ENCODE measurements at places on chromosomes 1 and 21.

GRCh38 chr1:56376188-56376984 is 203.0 kb downstream of the PLPP3 start:
- DNase-seq: no peak

DNA sequence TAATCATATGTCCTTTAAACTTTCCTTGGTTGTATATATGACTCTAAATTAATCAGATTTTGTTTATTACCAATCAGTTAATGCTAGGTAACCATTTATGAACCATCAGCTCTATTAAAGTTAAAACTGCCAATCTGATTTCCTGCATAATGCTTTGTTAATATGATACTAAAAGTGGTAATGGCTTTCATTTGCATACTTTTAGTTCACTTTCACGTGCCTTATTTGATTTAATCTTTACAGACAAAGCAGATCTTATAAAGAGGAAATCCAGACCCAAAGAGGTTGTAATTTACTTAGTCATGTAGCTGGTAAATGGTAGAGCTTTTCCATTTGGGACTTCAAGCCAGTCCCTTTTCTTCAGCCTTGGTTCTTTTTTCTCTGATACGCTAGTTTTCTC is 61.3 kb downstream of the CLIC4 start:
- DNase-seq: no peak

- no peak for DNase-seq
Measured at GRCh38 chr1:99086057-99086456, 81.4 kb upstream of the PLPPR5 start.

GRCh38 chr1:119587341-119587740 is 60.7 kb downstream of the ZNF697 start:
- DNase-seq: no peak

- no peak for DNase-seq
Measured at GRCh38 chr1:85596947-85597346, 16.4 kb downstream of the CCN1 start.

- DNase-seq: no peak
Measured at GRCh38 chr1:19457607-19458006, 27.7 kb downstream of the CAPZB start.

DNA sequence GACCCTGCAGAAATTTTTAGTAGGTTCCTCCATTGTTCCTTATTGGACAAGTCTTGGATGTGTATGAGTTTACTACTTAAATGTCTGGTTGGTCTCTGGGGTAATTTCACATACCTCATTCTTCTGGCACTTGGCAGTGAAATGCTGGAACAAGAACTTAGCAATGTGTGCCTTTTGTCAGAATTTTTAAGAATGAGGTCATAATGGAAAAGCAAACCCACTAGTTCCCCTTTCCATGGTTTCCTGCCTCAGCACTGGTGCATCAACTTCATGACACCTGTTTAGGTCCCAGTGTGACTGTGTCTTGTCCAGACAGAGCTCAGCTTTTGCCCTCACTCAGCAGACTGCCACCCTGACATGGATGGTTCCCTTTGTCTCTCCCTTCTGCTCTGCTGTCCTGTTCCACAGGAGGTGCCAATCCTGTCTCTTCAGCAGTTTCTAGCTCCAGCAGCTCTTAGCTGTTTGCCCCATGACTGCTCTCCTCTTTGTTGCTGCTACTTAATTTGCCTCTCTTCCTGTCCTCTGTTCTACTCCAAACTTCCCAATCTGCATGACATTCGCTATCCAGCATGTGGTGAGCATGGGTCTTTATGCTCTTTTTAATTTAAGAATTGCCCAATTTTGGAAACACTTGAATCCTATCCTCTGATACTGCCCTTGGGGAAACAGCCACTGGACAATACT is 135.6 kb downstream of the CYYR1 start:
- DNase-seq: no peak

- no peak for DNase-seq
Measured at GRCh38 chr1:67517046-67517445, 86.8 kb upstream of the SERBP1 start.

- DNase-seq: no peak
Measured at GRCh38 chr1:216702170-216702569, 21.1 kb downstream of the ESRRG start.

GRCh38 chr1:63902844-63903589 is 129.2 kb downstream of the ROR1 start:
- no peak for DNase-seq

All from NCI-H524 treated with DMSO at 0.1 percent for 48 hours (cell line).